ENCODE measurements at places on chromosomes 2 and 18.

DNA sequence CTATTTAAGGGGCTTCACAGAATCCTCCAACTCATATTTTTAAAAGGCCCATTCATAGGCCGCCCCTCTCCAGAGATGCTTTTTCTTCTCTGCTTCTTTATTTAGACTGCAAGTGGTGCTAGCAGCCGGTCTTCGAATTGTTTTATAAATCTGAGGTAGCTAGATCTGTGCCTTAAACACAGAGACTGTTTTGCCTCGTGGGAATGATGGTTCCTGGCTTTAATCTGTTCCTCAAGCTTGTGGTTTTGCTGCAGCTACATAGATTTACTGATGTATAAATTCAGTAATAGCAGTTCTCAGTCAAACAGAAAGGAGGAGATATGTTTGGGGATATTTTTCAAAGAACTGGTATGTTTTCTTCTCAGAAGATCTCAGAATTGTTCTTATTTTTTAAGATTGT is 45.3 kb downstream of the TNFRSF11A start:
- no peak for DNase-seq

DNA sequence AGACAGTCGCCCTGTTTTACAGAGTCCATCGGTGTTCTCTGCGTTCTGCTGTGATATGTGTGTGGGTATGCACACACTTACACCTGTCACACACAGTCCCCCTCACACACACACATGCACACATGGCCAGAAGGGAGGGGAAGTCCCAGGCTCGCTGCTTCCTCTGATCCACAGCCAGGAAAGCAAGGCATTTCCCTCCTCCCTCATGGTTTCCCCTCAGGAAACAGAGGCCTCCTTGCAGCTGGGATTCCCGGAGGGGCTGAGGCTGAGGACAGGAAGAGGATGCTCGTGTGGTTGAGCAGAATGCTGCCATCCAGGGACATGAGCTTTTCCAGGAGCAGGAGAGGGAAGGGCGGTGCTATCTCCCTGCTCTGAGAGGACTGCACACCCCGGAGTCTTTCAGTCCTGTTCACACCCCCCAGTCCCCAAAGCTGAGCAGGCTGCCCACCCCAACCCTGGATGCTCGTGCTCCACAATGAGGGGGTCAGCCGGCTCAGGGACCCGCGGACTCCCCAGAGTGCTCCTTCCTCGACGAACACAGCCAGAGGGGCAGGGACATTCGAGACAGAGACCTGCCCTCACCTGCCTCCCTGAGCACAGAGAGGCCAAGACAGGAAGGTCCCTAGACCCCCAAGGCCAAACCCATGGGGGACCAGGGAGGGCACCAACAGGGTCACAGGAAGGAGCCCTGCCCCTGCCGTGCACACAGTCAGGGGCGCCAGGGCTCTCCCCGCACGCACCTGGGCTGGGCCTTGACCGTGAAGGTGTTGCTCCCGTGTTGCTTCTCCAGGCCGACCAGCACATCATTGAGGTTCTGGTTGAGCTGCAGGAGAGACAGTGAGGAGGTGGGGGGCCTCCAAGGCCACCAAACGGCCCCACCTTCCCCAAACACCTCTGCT is 45.3 kb downstream of the BIN1 start:
- DNase-seq = no peak

- DNase-seq = no peak
Observed at GRCh38 chr2:121203591-121204249, 81.3 kb downstream of the TFCP2L1 start.

DNA sequence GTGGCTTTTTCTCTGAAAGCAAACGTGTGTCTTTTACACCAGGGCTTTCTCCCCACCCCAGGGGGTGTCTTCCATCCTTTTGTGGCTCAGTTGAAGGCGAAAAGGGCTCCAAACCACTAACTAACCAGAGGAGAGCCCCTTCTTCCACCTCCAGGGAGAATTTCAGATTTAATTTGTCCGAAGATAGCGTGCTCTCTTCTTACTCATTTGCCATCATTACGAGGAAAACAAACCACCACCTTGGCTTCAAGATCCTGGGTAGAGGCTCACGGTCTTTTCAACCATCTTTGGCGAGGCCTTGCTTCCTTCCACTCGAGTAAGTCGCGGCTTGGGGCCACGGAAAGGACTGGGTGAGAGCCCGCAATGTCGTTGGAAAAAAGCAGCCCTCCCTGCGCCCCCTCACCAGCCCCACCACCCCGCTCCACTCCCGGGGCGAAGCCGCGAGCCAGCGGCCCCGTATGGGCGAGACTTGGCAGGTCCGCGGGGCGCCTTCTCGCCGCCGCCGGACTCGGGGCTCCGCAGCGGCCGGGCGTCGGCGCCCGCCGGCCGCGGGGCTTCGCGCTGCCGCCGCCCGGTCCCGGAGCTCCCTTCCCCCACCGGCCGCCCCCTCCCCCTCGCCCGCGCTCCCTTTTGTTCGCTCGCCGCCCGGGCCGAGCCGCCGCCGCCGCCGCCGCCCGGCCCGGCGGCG is 1.7 kb upstream of the ZNF532 start:
- DNase-seq = no peak

GRCh38 chr2:219207884-219208740 is 1.5 kb downstream of the ZFAND2B start:
- no peak for DNase-seq

GRCh38 chr2:66466433-66466832 is 31.5 kb downstream of the MEIS1 start:
- DNase-seq = no peak
